ENCODE measurements at places on chromosomes 12 and 14. TPM values are rescaled to one million over a fixed set of nuclear protein-coding genes. Genes with fewer than 3 reads are reported as not detected.

Gene NRIP2
- total RNA-seq: 2.0 TPM

Gene EIF2B2
- 29.5 TPM for total RNA-seq

DNA sequence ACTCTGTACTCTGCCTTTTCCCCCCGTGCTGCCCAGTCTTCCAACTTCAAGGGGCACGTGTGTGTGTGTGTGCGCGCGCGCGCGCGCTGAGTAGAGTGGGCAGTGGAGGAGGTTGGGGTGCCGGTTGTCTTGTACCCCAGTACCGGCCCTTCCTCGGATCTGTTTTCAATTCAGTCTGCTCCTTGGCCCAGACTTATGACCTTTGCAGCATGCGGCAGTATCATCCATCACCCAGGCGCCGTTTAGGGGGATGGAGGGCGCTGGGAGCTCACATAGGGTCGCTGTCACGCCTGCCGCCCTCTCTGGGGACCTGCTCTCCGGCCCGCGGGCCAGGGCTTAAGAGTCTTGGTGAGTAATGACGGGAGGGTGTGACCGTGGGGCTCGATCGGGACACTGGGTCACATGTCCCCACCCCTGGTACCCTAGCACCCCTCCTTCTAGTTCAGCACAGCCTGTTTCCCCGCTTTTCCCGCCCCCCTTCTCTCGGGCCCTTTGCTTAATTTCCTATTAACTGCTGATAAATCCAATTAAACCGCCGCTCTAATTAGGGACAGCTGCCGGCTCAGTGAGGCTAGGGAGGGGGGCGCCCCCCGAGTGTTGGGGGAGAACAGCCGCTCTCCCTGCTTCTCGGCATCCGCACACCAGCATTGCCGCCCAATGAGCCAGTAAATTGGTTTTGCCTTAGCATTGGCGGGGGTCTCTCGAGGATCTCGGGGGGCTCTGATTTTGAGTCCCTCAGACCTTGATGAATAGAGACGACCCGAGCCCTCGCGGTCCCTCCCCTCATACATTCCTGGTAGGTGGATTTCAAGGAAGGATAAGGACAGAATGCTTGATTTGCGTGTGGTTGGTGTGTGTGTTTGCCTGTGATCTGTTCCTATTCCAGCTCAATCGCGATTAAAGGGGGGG is 9.3 kb downstream of the STAC3 start:
- no peak for DNase-seq

- no peak for DNase-seq
Observed at GRCh38 chr12:13749389-13749788, 232.0 kb downstream of the GRIN2B start.

Measured in Right ventricle myocardium superior (tissue), 1 donor.